Stomach (tissue), 19 donors: ENCODE measurements at places on chromosomes 11 and 22. TPM values are rescaled to one million over a fixed set of nuclear protein-coding genes. Genes with fewer than 3 reads are reported as not detected.

The HIKESHI gene
- total RNA-seq = 30.1 TPM

- no peak for DNase-seq
These were observed 2.2 kb downstream of the MAPK12 start for GRCh38 chr22:50259302-50259701.

DNA sequence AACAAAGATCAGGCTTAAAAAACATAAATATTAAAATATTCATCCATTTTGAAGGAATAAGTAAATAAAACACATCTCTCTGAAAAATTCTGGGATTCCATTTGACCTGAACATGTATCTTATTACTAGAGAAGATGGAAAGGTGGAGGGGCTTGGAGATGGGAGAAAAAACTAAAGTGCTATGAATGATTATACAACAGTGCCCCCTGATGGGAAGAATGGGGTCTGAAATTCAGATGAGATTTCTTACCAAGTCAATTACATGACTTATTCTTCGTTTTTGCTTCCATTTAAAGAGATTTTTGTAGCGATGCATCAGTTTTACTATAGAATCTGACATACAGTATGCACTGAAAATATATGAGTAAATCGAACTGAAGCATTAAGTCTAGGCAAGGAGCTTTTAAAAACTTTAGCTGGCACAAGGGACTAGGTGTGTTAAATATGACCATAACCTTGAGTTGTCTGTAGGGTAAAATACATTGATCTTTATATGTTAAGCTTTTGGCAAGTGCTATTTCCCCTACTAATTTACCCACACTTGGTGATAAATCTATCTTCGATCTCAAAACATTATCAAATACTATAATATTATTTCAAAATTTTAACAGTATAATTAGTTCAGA is 718.8 kb downstream of the CNTN5 start:
- DNase-seq = no peak

GRCh38 chr11:13857828-13858227 is 104.7 kb upstream of the SPON1 start:
- DNase-seq = no peak

- DNase-seq = no peak
These were observed 4.8 kb downstream of the PMM1 start for GRCh38 chr22:41584881-41585280.

- DNase-seq = peak; percentile 51
These were observed 32.0 kb downstream of the SLC1A2 start for GRCh38 chr11:35387111-35387982.

DNA sequence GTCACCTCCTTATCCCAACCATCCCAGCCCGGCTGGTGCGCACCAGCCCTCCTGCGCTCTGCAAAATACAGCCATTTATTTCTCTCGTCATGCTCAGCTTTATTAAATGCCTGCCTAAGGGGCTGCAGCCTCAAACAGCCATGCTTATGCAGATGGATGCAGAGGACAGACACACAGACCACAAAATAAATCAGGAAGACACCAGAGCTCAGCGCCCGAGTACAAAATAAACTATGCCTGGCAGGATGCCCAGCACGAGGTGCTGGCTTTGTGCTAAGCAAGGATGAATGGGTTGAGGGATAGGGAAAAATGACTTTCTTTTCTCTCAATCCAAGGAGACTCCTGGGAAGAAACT is 70.5 kb downstream of the RPUSD4 start:
- DNase-seq = peak; percentile 62

- no peak for DNase-seq
These were observed 25.0 kb upstream of the IGSF22 start for GRCh38 chr11:18750944-18751343.

The KRTAP5-11 gene
- not detected for total RNA-seq

The ANO1 gene
- total RNA-seq = 32.7 TPM

DNA sequence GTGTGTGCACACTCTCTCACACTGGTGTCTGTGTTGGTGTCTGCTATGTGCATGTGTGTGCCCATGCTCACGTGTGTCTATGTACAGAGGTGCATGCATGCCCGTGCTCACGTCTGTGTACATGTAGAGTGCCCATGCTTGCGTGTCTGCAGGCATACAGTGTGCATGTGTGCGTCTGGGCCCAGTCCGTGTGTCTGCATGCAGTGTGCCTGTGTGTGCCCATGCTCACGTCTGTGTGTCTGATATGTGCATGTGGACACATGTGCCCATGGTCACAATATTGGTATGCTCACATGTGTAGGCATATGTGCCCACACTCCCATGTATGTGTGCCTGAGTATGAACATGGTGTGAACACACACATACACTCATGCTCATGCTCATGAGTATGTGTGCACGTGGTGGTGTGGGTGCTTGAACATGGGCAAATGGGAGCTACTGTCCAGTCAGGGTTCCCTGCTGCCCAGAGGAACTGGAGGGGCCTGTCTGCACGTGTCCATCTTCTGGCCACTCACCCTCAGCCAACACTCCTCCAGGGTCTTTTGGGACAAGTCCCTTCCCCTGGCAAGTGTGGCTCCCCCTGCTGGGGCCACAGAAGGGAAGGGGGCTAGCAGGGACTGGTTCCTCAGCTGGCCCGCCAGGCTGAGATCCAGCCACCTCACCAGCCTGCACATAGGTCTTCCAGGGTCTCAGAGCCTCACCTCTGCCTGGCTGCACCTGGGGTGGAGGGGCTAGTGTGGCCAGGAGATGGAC is 7.3 kb upstream of the TBX1 start:
- DNase-seq = no peak

The MS4A10 gene
- not detected for total RNA-seq

- DNase-seq = peak; percentile 63
These were observed 2.6 kb upstream of the HPX start for GRCh38 chr11:6443269-6444003.

DNA sequence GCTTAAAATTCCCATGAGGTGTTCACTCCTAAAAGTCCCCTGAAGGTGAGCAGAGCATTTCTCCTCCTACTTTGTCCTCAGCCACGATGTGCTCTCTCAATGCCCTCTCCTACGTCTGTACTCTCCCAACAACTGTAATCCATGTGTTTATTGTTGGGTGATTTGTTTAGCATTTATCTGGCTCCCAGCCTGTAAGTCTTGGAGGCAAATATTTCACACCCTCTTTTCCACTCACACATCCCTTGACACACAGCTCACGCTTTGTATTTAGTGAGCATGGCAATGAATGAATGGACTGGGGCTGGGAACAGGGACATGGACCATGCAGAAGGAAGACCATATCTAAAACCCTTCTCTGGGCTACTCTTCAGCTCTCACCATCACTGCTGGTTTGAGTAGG is 22.6 kb downstream of the HTR3A start:
- DNase-seq = no peak

- DNase-seq = no peak
These were observed 62.7 kb downstream of the MICAL2 start for GRCh38 chr11:12173111-12173510.

DNA sequence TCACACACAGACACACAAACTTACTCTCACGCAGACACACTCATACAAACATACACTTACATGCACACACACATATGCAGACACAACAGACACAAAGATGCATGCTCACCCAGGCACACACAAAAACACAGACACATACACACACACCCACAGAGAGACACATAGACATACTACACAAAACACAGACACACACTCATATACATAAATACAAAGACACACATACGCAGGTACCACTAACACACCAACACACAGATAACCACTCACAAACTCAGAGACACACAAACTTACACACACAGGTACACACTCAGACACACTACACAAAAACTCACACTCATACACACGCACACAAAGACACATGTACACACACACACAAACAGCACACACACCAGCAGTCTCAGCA is 22.4 kb downstream of the VWCE start:
- DNase-seq = no peak

- no peak for DNase-seq
These were observed 6.2 kb downstream of the GRAP2 start for GRCh38 chr22:39907047-39907446.

The TKFC gene
- 38.4 TPM for total RNA-seq
